Frontal cortex (tissue), 4 donors: ENCODE measurements at places on chromosomes 16 and 17. TPM values are rescaled to one million over a fixed set of nuclear protein-coding genes. Genes with fewer than 3 reads are reported as not detected.

- DNase-seq = no peak
These were observed 81.5 kb upstream of the TRAP1 start for GRCh38 chr16:3798838-3799237.

DNA sequence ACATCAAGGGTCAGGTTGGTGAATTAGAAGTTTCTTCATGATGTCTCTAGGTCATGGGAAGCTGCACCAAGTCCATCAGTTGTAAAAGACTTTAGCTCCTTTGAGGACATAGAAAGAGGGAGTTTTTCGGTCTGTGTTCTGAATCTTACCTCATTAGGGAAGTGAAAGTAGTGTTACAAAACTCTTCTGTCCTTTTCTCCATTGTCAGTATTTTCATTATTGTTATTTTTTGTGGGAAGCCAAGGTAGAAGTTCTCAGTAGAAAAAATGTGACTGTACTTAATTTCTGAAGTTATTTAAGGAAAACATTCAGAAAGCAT, 24.2 kb downstream of the MAP3K3 start:
- DNase-seq = no peak

NPW gene
- not detected for total RNA-seq

GRCh38 chr16:28879261-28879840, 1.1 kb downstream of the ATP2A1 start:
- DNase-seq = no peak

DNA sequence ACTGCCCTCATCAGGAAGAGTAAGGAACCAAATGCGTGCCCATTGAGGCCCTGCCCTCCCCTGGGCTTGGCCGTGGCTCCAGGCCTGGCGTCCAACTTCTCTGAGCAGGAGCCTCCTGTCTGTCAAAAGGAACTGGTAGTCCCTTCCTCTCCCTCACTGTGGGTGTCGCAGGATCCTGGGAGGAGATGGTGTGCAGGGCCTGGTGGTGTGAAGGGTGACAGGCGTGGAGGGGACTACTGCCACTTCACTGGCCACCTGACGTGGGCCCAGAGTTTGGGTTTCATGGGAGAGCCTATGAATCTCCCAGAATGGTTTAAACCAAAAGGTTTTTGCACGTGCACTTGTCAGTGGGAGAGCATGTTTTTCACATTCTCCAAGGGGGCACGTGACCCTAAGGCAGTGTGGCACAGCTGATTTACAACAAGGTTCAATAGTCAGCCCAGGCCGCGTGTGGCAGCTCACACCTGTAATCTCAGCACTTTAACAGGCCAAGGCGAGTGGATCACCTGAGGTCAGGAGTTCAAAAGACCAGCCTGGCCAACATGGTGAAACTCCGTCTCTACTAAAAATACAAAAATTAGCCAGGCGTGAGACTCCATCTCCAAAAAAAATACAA, 12.5 kb downstream of the ARL2BP start:
- DNase-seq = no peak

DNA sequence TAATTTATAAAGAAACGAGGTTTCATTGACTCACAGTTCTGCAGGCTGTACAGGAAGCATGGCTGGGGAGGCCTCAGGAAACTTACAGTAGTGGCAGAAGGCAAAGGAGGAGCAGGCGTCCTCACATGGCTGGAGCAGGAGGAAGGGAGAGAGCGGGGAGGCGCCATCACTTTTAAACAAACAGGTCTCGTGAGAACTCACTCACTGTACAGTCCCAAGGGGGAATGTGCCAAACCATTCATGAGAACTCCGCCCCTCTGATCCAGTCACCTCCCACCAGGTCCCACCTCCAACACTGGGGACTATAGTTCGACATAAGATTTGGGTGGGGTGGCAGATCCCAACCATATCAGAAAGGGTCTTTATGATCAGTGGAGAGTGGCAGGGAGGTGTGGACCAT, 392.4 kb upstream of the TNRC6C start:
- DNase-seq = no peak
